ENCODE measurements at places on chromosomes 1 and 21.

- no peak for DNase-seq
These were observed 53.5 kb upstream of the CD34 start for GRCh38 chr1:207964195-207964966.

DNA sequence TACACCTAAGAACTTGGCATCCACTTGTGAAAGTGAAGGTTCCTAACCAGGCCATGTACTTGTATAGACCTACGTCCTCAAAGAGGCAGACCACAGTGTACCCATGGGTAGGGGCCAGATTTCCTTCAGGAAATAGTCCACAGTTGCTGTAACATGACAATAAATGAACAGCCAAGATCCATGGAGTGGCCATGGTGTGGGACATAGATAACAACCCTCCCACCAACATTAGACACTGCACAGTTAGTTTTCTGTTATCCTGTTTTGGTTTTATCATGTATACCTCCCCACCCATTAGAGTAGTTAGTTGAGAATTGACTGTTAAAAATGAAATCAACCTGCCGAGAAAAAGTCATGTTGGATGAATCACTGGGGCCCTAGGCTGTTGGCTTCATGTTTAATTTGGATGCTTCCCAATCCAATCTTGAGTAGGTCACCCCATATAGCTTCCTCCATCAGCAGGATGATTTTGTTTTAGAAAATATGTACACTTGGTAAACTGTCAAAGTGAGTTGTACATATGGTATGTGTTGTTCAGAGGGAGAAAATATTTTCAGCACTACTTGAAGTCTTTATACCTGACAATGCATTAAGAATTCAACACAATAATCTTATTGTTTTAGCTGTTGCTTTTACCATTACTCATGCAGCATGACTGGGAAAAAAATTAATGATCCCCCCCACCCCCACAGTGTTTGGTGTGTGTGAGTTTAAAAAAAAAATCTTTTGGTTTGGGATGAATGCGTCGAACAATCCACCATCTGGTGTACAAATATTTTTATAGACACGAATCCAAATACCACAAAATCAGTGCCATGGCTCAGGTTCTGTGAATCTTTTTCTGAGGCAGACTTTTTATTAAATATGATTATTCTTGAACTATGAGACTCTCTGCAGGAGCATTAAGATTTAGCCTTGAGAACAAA is 88.3 kb upstream of the ARHGAP29 start:
- DNase-seq = no peak

DNA sequence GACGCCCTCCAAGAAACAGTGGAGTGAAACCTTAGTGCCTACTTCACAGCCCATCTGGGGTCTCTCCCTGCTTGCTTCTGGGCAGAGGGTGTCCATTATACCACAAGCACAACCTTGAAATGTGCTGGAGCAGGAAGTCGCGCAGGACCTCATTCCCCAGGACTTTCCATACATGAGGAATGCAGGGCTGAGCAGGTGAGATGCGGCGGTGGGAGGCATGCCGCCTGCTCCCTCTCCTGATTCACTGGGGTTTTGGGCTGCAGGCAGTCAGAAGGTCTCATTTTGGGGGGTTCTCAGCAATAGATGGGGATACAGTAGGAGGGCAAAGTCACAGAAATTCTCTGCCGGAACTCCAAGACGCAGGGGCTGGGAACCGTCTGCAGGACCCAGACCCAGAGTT is 15.7 kb upstream of the UMODL1 start:
- DNase-seq = no peak

DNA sequence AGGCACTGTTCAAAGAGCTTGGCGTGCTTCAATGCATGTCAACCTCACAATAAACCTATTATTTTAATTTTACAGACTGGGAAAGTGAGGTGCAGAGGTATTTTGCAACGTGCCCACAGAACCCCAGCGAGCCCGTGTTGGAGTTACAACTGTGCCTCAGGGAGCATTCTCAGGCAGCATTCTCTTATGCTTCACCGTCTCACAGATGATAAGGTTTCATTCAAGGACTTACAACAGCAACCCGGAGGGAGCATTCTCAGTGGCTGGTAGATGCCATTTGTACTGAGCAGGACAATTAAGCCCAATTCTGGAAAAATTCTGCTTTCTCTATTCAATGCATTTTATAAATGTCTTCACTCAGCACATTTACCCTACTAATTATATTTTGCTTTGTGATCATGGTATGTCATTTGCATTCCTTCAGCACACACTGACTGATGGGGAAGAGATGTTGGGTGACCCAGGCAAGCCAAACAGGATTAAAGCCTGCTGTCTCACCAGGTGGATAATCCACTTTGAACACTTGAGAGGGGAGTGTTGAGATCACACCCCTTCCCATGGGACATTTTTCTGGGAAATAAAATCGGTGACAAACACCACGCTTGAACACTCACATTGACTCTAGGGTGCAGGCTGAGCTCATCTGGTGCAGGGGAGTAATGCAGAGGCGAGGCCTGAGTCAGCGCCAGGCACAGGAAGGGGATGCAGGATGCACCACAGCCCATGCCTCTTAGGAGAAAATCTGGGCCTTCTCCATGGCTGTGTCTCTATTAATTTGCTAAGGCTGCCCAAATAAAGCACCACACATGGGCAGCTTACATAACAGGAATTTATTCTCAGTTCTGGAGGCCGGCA is 113.9 kb downstream of the CLIC6 start:
- no peak for DNase-seq

- no peak for DNase-seq
These were observed 79.5 kb downstream of the JAK1 start for GRCh38 chr1:64886877-64887276.

DNA sequence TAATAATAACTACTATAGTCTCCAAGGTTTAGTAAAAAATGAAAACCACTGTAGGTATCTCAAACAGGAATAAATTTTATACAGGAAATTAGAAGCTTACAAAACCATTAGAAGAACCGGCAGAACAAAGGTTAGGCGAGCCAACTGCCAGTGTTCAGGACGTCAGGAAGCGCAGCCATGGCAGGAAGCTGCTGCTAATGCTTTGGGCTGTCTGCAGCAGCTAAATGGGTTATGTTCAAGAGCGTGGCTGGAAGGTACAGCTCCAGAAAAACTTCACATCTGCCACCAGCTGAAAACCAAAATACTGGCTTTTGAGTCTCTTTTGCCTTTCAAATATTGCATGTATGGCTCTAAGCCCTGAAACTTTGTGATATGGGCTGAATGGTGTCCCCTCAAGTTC is 35.7 kb upstream of the MYSM1 start:
- no peak for DNase-seq

- DNase-seq = no peak
These were observed 253.3 kb downstream of the PLPP3 start for GRCh38 chr1:56326056-56326455.

DNA sequence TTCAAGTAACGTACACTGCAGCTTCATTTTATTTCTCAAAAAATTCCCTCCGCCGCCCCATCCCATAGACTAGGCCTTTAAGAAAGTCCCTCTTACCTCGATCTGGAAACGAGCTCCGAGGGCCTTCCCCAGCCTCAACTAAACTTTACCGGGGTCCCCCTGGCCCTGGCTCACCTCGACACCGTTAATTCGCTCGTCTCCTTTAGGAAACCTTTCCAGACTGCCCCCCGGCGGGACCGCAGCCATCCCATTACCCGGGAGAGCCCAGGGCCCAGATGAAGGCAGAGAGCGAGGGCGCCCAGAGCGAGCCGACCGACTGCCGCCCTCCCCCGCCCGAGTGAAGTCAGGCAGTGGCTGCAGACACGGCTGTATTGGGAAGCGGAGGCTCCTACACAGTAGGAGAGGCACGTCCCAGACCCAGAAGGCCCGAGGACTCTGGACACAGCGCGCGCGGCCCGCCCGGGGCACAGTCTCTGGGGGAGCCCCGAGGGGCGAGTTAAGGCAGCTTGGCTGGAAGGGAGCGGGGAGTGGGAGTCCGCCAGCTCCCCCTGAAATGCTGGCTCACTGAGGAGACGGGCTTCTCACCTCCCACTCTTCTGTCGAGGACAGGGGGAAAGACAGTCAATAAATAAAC is 14.6 kb downstream of the SEMA6C start:
- DNase-seq = no peak

DNA sequence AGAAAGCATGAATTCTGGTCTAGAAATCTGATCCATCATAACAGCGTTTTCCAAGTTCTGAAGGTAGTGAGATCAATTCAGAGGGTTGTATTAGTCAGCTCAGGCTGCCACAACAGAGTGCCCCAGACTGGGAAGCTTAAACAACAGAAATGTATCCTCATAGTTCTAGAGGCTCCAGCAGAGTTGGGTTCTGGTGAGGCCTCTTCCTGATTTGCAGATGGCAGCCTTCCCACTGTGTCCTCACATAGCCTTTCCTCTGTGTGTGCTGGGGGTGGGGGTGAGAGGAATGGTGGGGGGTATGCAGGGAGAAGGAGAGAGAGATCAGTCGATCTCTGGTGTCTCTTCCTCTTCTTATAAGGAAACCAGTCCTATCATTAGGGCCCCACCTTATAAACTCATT is 15.1 kb downstream of the ZBTB8B start:
- DNase-seq = no peak

GRCh38 chr1:214446772-214447556 is 104.4 kb downstream of the PTPN14 start:
- DNase-seq = no peak

GRCh38 chr1:179230251-179230650 is 774 bp upstream of the ABL2 start:
- no peak for DNase-seq

DNA sequence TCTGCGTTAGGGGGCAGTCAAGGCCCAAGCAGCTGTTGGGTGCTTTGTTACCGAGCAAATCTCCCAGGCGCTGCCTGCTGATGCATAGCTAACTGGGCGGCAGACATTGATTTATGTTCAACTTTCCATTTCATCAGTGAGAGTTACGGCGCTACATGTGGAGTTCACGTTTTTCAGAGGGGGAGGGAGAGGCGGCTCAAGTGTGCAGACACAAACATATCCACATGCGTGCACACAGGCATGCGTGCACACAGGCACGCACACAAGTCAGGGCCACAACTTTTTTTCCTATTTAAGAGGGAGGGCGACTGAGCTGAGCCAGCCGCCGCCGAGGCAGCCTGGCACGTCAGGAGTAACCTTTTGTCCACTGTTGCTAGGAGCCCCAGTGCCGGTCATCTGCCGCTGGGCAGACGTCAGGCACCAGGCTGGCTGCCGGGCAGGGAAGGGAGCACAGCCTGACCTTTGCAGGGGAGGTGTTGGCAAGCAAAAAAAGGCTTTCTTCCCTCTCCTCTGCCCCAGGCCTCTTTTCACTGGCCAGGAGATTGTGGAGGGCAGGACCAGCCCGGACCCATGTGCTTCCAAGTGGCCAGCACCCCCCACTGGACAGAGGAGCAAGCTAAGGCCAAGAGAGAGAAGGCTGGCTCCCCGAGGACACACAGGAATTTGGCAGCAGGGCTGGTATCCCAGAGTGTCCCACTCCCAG is 73.3 kb downstream of the MRPL37 start:
- DNase-seq = peak; percentile 61

GRCh38 chr1:232090816-232091215 is 464.2 kb downstream of the DISC1 start:
- no peak for DNase-seq

DNA sequence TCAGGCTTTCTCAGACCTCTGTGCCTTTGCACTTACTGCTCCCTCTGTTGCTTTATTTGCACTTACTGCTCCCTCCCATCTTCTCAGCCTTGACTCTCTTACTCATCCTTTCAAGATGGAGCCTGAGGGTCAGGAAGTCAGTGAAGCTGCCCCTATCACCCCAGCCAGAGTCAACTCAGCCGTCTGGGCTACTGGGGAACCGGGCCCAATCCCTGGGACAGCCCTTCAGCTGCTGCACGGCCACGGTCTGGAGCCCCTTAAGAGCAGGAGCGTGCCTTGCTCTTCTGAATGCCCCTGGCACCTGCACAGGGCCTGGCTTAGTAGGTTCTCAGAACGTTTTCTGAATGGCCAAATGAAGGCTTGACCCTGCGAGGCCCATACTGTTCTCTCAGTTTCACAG is 244.4 kb downstream of the FOXD2 start:
- no peak for DNase-seq

- no peak for DNase-seq
These were observed 45.2 kb upstream of the KCNA3 start for GRCh38 chr1:110719908-110720307.

GRCh38 chr1:89594096-89594740 is 38.7 kb upstream of the LRRC8C start:
- no peak for DNase-seq

- DNase-seq = no peak
These were observed 122.8 kb downstream of the GALNT2 start for GRCh38 chr1:230189824-230190223.

DNA sequence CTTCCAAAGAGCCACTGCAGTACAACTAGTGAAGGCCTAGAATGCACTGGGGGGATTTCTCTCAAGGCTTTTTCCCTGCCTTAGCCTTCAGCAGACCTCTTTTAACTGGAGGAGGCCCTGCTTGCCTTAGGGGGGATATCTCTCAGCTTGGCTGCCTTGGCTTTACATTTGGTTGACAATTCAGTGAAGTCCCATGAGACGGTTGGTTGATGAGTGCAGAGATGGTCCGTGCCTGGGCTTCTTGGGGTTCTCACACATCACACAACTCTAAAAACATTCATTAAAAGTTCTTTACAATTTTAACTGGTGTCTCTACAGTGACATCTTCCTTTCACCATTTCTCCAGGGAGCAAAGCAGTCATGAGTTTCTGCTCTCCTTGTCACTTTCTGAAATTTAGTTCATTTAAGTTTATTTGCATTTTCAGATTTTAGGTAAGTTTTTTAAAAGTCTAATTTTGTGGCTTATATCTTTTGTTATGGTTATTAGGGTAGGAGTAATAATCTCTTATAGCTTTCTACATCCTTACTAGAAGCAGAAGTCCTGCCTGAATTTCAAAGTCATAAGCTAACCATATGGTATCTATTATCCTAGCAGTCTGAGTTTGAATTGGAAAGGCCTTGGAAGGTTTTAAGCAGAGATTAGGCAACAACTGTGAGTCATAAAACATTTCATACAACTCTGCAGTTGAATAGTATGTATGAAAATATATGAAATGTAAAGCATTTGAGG is 487.6 kb downstream of the DPYD start:
- DNase-seq = no peak

Data from thoracic aorta (tissue), 2 donors.